ENCODE measurements at places on chromosomes 2 and 18.
A peak's percentile ranks its signal among the peaks of the same experiment; 100 is the strongest.

DNA sequence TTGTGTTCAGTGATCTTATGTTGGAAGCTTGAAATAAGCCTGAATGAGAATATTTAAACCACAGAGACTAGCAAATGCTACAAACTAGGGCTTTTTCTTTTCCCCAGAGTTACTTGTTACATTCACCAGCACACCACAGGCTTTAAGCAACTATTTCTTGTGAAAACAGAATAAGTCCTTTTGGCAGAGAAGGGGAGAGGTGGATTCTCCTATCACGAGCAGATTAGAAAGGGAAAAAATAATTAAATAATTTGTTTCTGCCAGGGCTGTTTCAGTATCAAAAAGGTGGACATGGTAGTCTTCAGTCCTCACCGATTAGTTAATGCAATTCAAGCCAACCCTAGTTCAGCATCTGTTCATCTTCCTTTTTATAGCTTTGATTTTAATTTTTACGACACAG lies 12.6 kb downstream of the IFIH1 start:
- no peak for DNase-seq

GRCh38 chr2:120878970-120879369 lies 143.3 kb downstream of the GLI2 start:
- no peak for DNase-seq

DNA sequence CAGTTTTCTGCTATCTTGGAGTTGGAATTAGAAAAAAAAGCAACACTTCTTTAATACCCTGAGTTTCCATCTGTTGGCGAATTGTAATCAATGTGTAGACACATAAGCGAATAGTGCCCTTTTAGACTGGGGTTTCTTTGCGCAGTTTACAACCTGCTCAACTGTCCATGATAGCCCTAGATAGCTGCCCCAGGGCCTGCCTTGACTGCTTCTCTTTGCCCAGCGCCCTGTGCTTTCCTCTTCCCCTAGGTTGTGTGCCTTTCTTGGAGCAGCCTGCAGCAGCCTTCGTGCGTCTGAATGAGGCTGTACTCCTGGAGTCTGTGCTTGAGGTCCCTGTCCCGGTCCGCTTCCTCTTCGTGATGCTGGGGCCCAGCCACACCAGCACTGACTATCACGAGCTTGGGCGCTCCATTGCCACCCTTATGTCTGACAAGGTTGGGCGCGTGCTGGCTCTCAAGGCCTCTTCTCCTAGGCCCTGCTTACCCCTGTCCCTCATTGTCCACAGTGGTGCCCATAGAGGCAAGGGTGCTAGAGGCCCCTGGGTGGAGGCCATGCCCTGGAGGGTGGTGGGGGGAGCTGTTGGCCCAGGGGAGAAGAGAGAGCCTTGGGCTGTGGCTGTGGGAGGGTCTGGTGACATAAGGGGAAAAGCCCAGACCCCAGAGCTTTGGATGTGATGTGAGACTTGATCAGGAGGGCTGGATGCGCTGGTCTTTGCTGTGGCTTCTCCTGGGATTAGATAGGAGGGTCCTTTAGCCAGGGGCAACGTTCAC lies 6.9 kb downstream of the SLC4A3 start:
- DNase-seq, result peak; percentile 17

DNA sequence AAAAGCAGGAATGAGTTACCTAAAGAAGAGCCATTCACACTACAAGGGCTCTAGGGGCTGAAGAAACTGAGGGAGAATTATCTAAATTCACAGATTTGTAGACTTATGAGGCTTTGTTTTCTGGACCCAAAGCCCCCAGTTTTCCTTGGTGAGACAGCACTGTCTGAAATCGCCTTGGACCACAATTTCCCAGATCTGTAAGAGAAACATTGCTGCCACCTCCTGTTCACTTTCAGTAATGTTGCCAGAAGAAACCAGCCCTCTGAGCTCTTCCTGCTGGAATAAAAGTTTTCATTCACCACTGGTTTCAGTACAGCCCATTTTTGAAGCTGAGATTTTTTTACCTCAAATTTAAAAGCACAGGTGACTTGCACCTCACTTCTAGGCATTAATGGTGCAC lies 169.2 kb downstream of the CDH20 start:
- peak; percentile 76 for DNase-seq

GRCh38 chr2:80638783-80639182 lies 334.2 kb upstream of the LRRTM1 start:
- no peak for DNase-seq

DNA sequence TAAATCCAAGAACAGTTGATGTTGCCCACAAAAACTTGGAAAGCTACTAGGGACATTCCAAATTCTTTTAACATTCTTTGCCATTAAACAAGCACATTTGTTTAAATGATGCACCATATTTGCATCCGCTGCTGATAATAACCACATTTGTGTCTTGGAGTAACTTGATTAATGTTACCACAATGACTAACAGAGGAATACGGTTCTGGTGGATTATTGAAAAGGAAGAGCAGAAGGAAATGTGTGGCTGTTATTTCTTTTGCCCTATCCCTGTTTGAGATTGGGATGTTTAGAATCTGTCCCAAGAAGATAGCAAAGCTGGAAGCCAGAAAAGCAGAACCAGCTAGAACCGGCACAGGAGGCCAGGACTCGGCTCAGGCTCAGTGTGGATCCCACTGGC lies 39.2 kb upstream of the RASGRP3 start:
- DNase-seq, result no peak

- DNase-seq, result no peak
Observed at GRCh38 chr18:21798126-21798525, 57.5 kb downstream of the MIB1 start.

DNA sequence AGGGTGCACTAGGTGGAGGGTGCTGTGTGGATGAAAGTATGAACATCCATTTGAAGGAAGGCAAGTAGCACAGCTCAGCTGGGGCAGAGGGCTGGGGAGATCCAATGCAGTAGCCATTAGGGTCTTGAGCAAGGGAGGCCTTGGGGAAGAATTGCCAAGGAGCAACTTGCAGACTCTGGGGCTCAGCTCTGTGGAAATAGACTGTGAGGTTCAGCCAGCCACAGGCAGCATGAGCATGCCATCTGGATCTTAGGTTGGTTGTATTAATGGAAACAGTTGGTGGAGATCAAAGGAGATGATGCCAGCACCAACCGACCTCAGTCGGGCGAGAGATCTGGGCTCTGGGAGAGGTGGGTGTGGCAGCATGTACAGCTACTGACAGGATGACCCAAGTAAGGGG lies 5.6 kb downstream of the ZAP70 start:
- DNase-seq, result no peak

DNA sequence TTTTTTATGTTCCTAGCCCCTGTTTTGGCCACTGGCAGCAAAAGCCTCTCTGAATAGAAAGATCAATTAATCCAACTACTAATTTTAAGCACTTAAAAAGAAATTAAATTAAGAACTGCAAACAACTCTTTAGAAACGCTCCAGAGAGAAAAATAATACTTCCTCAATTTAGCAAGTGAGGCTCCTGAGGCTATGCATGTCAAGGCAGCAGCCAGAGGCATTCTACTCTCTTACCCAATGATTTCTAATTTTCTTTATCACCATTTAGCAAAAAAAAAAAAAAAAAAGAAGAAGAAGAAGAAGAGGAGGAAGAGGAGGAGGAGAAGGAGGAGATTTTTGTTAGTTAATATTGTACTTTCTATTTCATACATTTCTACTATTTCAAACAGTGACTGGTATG lies 68.5 kb downstream of the TMEM237 start:
- DNase-seq, result no peak

DNA sequence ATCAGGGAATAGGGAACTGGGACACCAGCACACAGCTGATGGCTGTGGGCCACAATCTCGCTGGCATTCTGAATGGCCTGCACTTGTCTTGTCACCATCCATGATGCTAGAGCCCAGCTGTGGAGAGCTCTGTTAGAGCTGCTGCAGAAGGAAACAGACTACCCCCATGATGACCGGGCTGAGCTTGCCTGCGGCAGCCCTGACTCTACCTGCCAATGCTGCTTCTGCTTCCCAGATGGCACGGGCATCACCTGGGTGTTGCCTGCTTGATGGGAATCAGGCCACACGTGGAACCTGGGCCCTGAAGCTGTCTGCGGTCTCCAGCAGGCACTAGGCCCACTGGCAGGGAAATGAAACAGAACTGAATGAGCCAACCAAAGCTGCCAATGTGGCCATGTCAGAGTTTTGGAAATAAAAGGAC lies 11.2 kb upstream of the DAW1 start:
- DNase-seq, result no peak

- DNase-seq, result no peak
Observed at GRCh38 chr2:115763601-115764000, 1321.2 kb downstream of the DPP10 start.

- peak; percentile 75 for DNase-seq
Observed at GRCh38 chr2:241271706-241272302, 43.7 kb downstream of the HDLBP start.

DNA sequence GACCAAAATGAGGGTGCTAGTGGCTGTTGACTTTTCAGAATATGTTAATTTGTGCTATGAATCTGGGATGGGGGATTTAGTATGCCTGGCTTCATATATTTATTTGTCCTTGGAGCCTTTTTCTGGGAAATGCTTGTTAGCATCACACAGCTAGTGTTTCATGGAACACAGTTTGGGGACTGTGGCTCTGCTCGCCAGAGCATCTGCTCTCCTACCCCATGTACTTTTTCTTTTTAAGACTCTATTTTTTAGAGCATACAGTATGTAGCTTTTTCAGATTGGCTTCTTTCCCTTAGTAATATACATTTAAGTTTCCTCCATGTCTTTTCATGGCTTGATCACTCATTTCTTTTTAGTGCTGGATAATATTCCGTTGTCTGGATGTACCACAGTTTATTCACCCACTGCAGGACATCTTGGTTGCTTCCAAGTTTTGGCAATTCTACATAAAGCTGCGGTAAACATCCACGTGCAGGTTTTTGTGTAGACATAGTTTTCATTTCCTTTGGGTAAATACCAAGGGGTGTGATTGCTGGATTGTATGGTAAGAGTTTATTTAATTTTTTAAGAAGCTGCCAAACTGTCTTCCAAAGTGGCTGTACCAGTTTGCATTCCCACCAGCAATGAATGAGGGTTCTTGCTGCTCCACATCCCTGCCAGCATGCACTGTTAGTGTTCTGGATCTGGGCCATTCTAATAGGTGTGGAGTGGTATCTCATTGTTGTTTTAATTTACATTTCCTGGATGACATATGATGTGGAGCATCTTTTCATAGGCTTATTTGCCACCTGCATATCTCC lies 44.1 kb downstream of the EFR3B start:
- DNase-seq, result no peak
